ENCODE measurements at places on chromosomes 13 and 19.

GRCh38 chr19:4524808-4525562, 6.7 kb upstream of the PLIN4 start:
- H3K27ac ChIP-seq = no peak overlapping the region
- H3K36me3 ChIP-seq = no peaks in the 10 kb centered on the region
- no peaks in the 10 kb centered on the region for H3K4me1 ChIP-seq
- H3K4me3 ChIP-seq = no peak overlapping the region
- no peaks in the 10 kb centered on the region for H3K27me3 ChIP-seq

- no peaks in the 10 kb centered on the region for H3K27me3 ChIP-seq
- H3K4me3 ChIP-seq = no peak overlapping the region
- H3K36me3 ChIP-seq = peaks cover 5% of the 10 kb centered on the region
- no peak overlapping the region for H3K27ac ChIP-seq
Observed at GRCh38 chr13:101283782-101284181, 132.5 kb downstream of the NALCN start.

DNA sequence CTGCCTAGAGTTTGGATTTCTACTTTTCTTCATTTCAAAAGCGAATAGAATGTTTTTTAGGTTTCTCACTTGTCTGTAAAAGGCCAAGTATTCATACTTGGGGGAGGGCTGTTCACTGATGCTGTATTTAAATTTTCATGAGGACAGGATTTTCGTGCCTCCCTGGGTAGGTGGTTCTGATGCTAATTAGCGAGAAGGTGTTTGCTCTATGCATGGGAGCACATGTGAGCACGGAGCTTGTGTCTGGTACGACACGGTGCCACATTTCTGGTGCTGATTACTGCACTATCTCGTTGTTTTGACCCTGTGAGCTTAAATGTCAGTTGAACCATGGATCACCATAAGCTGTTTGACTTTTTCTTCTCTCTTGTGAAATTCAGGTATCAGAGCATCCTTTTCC, 45.8 kb downstream of the MTUS2 start:
- peak overlapping the region; percentile 20 for H3K27ac ChIP-seq
- DNase-seq = no peak
- H3K36me3 ChIP-seq = no peaks in the 10 kb centered on the region
- no peak overlapping the region for H3K4me3 ChIP-seq
- no peaks in the 10 kb centered on the region for H3K4me1 ChIP-seq
- no peaks in the 10 kb centered on the region for H3K27me3 ChIP-seq

DNA sequence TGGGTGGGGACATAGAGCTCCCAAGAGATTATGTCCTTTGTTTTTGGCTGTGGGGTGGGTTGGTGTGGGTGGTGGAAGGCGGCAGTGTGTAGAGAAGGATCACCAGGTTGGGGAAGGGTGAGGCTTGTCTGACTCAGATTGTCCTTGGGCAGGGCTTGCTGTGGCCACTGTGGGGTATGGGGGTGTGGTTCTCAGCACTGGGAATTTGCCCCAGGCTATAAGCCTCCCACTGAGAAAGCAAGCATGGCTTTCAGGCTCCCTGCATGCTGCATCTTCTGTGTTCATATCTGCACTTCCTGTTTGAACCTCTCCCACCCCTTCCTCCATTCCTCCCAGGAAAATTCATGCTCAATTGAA, 34.9 kb downstream of the DNAJC15 start:
- DNase-seq = no peak
- no peaks in the 10 kb centered on the region for H3K27me3 ChIP-seq
- peaks cover 5% of the 10 kb centered on the region for H3K4me1 ChIP-seq
- no peak overlapping the region for H3K4me3 ChIP-seq
- H3K27ac ChIP-seq = no peak overlapping the region

- H3K4me3 ChIP-seq = no peak overlapping the region
- no peaks in the 10 kb centered on the region for H3K4me1 ChIP-seq
- DNase-seq = no peak
- no peaks in the 10 kb centered on the region for H3K36me3 ChIP-seq
- H3K27me3 ChIP-seq = no peaks in the 10 kb centered on the region
Observed at GRCh38 chr13:65959305-65959704, 1270.8 kb downstream of the PCDH9 start.

- H3K4me1 ChIP-seq = no peaks in the 10 kb centered on the region
- no peak overlapping the region for H3K27ac ChIP-seq
- no peak overlapping the region for H3K4me3 ChIP-seq
- H3K27me3 ChIP-seq = no peaks in the 10 kb centered on the region
Observed at GRCh38 chr13:40096357-40096901, 441.0 kb downstream of the COG6 start.

GRCh38 chr19:51461723-51462161, 3.5 kb upstream of the SIGLEC8 start:
- H3K4me1 ChIP-seq = no peaks in the 10 kb centered on the region
- no peak overlapping the region for H3K4me3 ChIP-seq
- H3K27ac ChIP-seq = no peak overlapping the region
- H3K27me3 ChIP-seq = no peaks in the 10 kb centered on the region
- no peak for DNase-seq

DNA sequence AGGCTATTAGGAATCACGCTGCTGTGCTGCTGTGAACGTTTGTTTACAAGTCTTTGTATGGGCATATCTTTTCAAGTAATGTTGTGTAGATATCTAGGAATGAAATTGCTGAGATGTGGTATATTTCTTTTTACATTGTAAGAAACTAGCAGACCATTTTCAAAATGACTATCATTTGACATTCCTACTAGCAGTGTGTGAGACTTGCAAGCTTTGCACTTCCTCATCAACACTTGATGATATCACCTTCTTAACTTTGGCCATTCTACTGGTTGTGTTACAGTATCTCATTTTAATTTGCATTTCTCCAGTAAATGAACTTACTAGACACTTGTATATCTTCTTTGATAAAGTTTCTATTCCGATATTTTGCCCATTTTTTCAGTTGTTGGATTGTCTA, 12.1 kb downstream of the METTL21C start:
- no peaks in the 10 kb centered on the region for H3K27me3 ChIP-seq
- H3K36me3 ChIP-seq = peaks cover 6% of the 10 kb centered on the region
- H3K27ac ChIP-seq = no peak overlapping the region
- no peaks in the 10 kb centered on the region for H3K4me1 ChIP-seq
- no peak overlapping the region for H3K4me3 ChIP-seq

DNA sequence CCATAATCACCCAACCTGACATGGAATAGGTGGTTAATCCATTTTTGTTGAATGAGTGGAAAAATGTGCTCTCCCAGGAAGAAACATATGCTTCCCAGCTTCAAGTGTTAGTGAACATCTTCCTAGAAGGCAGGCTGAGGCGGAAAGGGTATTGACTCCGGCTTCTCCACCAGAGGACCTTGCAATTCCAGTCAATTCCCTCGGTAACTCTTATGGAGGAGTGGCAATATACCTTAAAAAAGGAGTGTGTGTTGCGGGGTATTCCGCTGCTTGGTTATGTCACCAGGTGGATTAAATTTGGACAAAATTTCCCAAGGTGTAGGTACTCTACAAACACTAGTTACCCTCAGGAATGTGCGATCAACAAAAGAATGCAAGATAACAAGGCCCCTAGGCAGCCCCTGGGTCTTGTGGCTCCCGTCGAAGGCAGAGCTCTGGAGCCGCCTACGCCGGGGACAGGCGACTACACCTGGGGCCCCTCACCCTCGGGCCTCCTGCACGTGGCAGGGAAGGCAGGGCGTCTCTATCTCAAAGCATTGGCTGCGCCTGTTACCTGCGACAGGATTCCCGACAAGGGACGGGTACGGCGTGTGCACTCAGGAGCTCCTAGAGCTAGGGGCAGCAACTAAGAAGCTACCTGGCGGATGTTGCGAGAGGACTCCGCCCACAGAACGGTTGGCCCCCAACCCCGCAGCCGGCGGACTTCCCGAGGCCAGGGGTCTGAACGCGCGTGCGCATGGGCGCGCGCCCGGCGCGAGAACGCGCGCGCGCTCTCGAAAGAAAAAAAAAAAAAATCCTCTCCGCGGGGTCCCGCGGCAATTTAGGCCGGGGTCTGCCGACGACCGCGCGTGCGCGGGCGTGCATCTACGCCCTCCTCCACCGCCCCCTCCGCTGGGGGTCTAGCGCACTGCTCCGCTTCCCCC, at the start of gene WDR87:
Gene WDR87, minus strand, starts transcription at position 649 of the 923 bp plus-strand sequence. CDS start 8,355 bp downstream, outside the sequence.
- no peak for DNase-seq
- peak within 1 kb of the TSS; percentile 68 for H3K4me3 ChIP-seq
- no peaks in the 10 kb centered on the region for H3K4me1 ChIP-seq
- H3K27me3 ChIP-seq = no peaks in the 10 kb centered on the region
- no peaks in the 10 kb centered on the region for H3K36me3 ChIP-seq
- no peak within 1 kb of the TSS for H3K27ac ChIP-seq

DNA sequence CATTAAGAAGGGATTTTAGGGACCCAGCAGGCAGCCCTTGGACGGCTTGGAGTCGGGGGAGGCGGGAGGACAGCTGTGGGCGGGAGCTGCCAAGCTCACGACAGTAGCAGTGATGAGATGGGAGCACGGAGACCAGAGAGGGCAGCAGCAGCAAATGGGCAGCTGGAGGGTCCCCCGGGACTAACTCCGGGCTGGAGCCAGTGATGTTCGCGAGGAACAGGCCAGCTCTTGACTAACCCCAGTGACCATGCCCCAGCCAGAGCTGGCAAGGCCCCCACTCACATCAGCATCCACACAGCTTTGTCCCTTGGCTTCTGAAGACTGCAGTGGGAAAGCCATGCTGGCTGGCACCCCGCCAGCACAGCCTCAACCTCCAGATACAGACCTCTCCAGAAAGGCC, 81.9 kb downstream of the RAB20 start:
- peak; percentile 76 for DNase-seq
- H3K4me1 ChIP-seq = peaks cover 4% of the 10 kb centered on the region
- H3K36me3 ChIP-seq = peaks cover 81% of the 10 kb centered on the region
- no peak overlapping the region for H3K4me3 ChIP-seq
- peak overlapping the region; percentile 66 for H3K27ac ChIP-seq

DNA sequence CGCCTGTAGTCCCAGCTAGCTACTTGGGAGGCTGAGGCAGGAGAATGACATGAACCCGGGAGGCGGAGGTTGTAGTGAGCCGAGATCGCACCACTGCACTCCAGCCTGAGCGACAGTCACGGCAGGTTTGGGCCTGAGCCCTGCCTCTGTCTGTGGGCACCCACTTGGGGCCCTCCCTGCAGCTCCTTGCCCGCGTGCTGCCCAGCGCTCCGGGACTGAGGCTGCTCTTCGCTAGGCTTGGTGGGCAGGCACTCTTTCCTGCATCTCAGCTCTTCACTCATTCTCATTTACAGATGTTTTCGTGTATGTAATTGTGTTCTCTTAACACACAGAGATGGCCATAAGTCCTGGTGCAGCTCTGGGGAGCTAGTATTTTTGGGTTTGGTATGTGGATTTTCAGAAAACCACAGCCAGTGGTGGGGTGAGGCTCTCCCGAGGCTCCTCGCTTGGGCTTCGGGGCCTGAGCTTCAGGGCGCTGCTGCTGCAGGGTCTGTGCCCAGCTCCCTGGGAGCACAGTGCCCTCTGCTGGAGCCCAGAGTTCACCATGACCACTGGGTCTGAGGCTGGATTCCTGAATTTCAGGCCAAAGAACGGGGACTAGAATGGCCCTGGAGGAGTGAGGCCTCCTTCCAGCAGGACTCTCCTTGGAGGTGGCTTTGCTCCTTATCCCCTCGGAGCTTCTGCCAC, 15.2 kb downstream of the UPF1 start:
- H3K27ac ChIP-seq = peak overlapping the region; percentile 81
- no peaks in the 10 kb centered on the region for H3K27me3 ChIP-seq
- DNase-seq = peak; percentile 86
- H3K36me3 ChIP-seq = peaks cover 20% of the 10 kb centered on the region
- peaks cover 23% of the 10 kb centered on the region for H3K4me1 ChIP-seq

- H3K36me3 ChIP-seq = peaks cover 9% of the 10 kb centered on the region
- DNase-seq = no peak
- H3K4me1 ChIP-seq = no peaks in the 10 kb centered on the region
- H3K27me3 ChIP-seq = peaks cover 20% of the 10 kb centered on the region
Observed at GRCh38 chr19:1282588-1283206, 3.0 kb upstream of the EFNA2 start.

DNA sequence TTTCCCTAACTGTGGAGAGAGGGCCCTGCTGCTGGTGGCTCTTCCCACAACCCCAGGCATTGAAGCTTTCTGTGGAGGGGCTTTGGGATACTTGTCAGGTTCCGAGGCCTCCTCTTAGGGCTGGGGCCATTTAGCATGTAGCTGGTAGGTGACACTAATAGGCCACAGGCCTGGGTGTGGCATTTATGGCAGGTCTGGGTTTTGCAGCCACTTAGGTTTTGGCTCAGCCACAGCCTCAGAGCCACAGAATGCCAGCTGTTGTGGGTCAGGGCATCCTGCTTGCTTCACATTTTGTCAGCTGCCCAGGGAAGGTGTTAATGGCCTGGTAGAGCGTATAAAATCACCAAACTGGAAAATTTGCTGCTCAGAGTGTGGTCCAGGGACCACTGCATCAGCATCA, 15.7 kb downstream of the FAM124A start:
- H3K27me3 ChIP-seq = no peaks in the 10 kb centered on the region
- DNase-seq = no peak
- H3K4me3 ChIP-seq = no peak overlapping the region
- H3K27ac ChIP-seq = no peak overlapping the region

- H3K4me1 ChIP-seq = no peaks in the 10 kb centered on the region
- no peak overlapping the region for H3K4me3 ChIP-seq
- H3K27me3 ChIP-seq = no peaks in the 10 kb centered on the region
- H3K36me3 ChIP-seq = no peaks in the 10 kb centered on the region
Observed at GRCh38 chr13:65540175-65540574, 1690.0 kb downstream of the PCDH9 start.

- no peak overlapping the region for H3K4me3 ChIP-seq
- no peak for DNase-seq
- peaks cover under 1% of the 10 kb centered on the region for H3K36me3 ChIP-seq
- no peaks in the 10 kb centered on the region for H3K4me1 ChIP-seq
- no peaks in the 10 kb centered on the region for H3K27me3 ChIP-seq
Observed at GRCh38 chr13:98959786-98960605, 17.9 kb downstream of the DOCK9 start.

GRCh38 chr19:13794757-13795589, at the start of gene ZSWIM4:
TSS of gene ZSWIM4 (plus strand) at chr19:13795443. CDS start at chr19:13795649, 206 bp downstream.
- peak within 1 kb of the TSS; percentile 96 for H3K27ac ChIP-seq
- peak; percentile 98 for DNase-seq
- H3K36me3 ChIP-seq = no peaks in the 10 kb centered on the region
- no peaks in the 10 kb centered on the region for H3K27me3 ChIP-seq
- H3K4me1 ChIP-seq = peaks cover 30% of the 10 kb centered on the region

GRCh38 chr13:112325142-112325808, 50.9 kb upstream of the SPACA7 start:
- H3K4me1 ChIP-seq = no peaks in the 10 kb centered on the region
- H3K4me3 ChIP-seq = no peak overlapping the region
- no peak overlapping the region for H3K27ac ChIP-seq
- no peaks in the 10 kb centered on the region for H3K36me3 ChIP-seq

- no peaks in the 10 kb centered on the region for H3K27me3 ChIP-seq
- H3K27ac ChIP-seq = no peak overlapping the region
- peaks cover 3% of the 10 kb centered on the region for H3K4me1 ChIP-seq
Observed at GRCh38 chr13:98543378-98544103, 33.4 kb downstream of the STK24 start.

- peak overlapping the region; percentile 27 for H3K27ac ChIP-seq
- H3K4me1 ChIP-seq = peaks cover 2% of the 10 kb centered on the region
- H3K27me3 ChIP-seq = no peaks in the 10 kb centered on the region
- no peak overlapping the region for H3K4me3 ChIP-seq
- no peak for DNase-seq
Observed at GRCh38 chr19:41530761-41531301, 45.1 kb upstream of the CEACAM21 start.
